Naive thymus-derived CD4-positive, alpha-beta T cell (primary cell): ENCODE measurements at places on chromosomes 12 and 14. TPM values are rescaled to one million over a fixed set of nuclear protein-coding genes. Genes with fewer than 3 reads are reported as not detected.

The SMCO2 gene
- total RNA-seq, result not detected

The FBLN5 gene
- 11.7 TPM for total RNA-seq

The MYF5 gene
- total RNA-seq, result not detected

The TEX22 gene
- 6.3 and 8.1 TPM in 2 replicates for total RNA-seq

The CDCA3 gene
- 1.0 TPM for total RNA-seq

The MUCL1 gene
- not detected for total RNA-seq

The ZC2HC1C gene
- total RNA-seq, result not detected

The EDDM3A gene
- not detected for total RNA-seq

The FOXA1 gene
- total RNA-seq, result not detected

The KRT83 gene
- not detected in 2 replicates for total RNA-seq

The CCDC198 gene
- not detected for total RNA-seq

The CCDC177 gene
- total RNA-seq, result not detected

The NCKAP5L gene
- 12.0 TPM for total RNA-seq

The ENDOU gene
- total RNA-seq, result not detected

The GALNT16 gene
- total RNA-seq, result not detected

The B3GNT4 gene
- total RNA-seq, result not detected

The ACOT6 gene
- total RNA-seq, result not detected

The MDM2 gene
- total RNA-seq, result 250 and 271 TPM in 2 replicates

The MMAB gene
- 18.8 TPM for total RNA-seq

The NEUROD4 gene
- total RNA-seq, result not detected

The HAL gene
- total RNA-seq, result 0.24 and 0.43 TPM in 2 replicates
